ENCODE measurements at places on chromosomes 2 and 18.
A peak's percentile ranks its signal among the peaks of the same experiment; 100 is the strongest.

DNA sequence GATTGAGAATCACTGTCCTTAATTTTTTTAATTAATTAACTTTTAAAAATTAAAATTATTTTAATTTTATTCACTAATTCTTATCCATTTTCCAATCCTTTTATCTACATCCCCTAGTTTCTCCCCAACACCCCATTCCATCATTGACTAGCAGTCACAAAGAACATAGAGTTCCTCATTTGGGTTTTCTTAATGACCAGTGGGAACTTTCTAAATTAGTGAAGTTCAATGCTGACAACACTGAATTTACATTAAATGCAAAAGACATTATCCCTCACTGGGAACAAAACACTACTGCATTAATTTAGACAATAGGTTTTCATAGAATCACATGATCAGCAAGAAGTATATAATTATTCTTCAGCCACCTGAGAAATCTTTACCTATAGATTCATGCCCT, 80.6 kb upstream of the GLS start:
- no peak for DNase-seq

DNA sequence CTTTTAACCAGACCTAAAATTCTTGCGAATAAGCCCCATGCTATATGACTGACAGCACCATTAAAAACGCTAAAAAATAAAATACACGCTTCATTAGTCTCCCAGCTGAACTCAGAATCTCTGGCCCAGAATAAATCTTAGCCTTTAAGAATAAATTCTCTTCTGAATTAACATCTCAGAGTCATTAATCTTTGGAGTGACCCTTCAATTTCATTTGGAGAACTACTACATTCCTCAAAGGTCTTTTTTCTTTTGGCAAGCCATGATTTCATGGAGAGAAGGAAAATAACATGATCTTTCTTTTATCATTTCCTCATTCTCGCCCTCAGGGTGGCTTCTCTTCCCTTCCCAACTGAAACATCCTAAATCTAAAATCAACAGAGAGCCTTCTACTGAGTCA, 259.0 kb downstream of the AFF3 start:
- no peak for DNase-seq

DNA sequence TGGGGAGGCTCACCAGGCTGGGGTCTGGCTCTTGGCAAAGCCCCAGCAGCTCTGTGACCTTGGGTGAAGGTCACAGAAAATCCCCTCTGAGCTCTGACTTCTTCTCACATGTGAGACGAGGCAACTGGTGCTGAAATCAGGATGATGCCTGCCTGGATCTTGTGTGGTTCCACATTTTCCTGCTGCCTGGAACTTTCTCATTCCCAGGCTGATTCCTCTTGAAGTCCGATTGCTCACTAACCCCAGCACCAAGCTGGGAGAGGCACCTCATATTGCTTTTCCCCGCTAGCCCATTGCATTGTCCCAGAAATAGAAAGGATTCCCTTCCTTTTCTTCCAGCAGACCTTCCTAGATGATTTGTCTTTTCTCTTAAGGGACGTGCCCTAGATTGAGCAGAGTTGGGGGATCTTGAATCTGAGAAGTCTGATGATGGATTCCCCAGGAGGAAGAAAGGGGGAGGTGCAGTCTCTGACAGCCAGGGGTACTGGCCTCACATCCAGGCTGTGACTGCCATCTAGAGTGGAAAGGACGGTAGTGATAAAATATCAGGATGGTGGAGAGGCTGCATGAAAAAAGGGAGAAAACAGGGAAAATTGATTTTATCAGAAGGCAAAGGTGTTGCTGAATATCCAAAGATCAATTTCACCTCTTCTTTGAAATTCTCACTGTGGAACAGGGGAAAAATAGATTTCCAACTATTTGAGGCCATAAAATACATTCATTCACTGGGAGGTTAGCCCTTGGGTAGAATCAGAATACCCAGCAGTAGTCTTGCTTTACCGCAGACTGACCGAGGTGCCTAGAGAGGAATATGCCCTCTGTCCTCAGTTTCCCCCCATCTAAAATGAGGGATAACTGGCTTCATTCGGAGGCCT, 96.3 kb downstream of the FAM210A start:
- DNase-seq, result peak; percentile 78

- DNase-seq, result no peak
Measured at GRCh38 chr2:43168016-43168369, 58.4 kb downstream of the ZFP36L2 start.

GRCh38 chr18:32152705-32153448, 37.0 kb upstream of the MEP1B start:
- no peak for DNase-seq

DNA sequence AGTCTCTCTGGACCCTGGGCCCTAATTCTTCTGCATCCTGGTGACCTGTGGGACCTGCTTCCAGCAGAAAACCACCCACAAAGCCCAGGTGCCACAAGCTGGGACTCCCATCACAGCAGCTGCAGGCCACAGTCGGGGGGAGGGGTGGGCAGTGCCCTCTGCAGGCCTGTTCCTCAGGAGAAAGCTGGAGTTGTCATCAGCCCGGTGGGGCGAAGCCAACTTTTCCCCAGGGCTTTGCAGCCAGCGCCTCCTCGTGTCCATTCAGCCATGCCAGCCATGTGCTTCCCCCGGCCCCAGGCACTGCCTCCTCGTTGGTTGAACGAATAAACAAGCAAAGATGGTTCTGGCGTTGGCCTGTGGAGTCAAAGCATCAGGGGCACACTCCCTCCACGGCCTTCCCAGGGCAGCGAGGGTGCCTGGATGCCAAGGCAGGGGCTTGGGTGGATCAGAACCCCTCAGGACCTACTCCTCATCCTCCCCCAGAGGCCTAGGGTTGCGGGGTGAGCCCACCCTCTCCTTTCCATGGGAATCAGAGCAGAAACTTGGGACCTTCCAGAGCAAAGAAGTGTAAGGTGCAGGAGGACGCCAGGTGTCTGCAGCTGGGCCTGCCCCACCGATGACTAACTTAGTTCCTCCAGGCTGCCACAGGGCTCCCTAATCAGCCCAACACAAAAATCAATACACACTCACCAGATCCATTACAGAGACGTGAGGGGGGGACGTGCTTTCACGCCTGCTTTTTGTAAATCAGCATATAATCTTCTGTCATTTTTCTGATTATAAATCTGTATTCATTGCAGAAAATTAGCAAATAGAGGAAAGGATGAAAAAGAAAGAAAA, 75.7 kb upstream of the RAB6C start:
- DNase-seq, result no peak

DNA sequence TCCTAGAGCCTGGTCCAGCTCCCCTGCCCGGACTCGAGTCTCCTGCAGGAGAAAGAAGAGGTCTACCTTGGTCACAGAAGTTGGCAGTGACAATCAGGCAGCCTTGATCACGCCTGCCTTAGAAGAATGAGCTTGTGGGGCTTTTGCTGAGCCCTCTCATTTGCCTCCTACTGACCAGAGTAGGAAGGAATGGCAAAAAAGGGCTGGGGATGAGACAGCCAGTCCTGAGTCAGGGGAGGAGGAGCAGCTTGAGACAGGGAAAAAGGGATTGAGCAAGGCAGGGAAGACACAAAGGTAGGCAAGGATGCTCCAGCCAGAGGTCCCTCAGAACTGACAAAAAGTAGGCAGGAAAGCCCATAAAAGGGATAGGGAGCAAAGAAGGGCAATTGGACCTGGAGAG, 6.0 kb downstream of the WDR54 start:
- DNase-seq, result no peak

DNA sequence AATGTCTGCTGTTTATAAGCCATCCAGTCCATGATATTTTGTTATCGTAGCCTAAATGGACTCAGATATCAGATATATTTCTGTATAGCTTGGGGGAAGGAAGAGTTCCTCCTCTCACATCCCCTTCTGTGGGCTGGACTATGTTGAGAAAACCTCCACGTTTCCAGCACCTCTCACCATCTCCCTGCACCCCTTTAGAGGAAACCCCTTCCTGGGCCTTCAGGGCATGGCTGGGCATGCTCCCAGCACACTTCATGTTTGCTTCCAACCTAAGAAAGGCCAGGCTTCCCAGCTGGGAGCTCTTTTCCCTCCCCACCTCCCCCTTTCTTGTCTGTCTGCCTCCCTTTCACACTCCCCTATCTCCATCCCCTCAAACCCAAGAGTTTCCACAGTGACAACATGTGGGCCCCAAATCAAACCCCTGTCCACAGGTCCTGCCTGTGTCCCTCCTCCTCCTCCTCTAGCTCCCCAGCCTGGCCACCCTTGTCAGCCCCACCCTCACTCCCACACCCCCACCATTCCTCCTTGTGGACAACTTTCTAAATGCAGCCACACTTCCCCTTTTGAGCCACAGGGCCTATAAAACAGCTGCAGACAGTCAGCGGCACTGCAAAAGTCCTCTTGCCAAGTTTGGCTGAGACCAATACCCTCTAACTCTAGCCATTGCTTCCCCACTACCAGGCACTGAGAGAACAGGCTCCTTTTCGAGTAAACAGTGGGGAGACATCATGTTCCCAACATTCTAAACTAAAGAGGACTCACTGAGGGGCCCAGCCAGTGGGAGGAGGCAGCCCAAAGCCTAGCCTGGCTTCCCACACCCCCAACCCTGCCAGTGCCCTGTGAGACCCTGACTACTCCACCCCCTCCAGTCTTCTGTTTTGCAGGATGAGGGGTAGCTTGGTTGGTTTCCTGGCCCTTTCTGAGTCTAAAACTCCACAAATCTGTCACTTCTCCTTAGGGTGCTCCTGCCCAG, 120.5 kb downstream of the ZFP36L2 start:
- DNase-seq, result no peak

DNA sequence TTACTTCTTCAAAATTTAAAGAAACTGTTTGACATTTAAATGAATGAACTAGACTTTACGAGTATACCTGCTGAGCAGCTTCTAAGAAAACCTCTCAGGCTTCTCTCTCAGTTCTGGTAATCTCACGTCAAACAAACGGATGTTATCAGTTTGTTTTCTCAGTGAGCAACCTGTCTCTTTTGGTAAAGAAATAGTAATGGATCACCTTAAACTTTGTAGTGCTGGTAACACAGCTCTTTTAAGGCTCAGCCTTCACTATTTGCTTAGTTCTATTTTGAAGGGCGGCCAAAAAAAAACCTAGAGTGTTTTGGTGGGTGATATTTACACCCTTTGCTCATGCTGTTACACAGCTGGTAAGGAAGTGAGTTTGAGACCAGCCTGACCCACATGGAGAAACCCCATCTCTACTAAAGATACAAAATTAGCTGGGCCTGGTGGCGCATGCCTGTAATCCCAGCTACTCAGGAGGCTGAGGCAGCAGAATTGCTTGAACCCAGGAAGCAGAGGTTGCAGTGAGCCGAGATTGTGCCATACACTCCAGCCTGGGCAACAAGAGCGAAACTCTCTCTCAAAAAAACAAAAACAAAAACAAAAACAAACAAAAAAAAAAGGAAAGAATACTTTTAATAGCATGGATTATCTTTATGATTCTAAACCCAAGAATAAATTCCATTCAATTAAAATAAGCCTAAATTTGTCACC, 15.9 kb downstream of the FN1 start:
- no peak for DNase-seq

- DNase-seq, result no peak
Measured at GRCh38 chr2:35067420-35067819, 1288.2 kb upstream of the CRIM1 start.

- DNase-seq, result no peak
Measured at GRCh38 chr18:11245879-11246278, 96.5 kb upstream of the PIEZO2 start.

DNA sequence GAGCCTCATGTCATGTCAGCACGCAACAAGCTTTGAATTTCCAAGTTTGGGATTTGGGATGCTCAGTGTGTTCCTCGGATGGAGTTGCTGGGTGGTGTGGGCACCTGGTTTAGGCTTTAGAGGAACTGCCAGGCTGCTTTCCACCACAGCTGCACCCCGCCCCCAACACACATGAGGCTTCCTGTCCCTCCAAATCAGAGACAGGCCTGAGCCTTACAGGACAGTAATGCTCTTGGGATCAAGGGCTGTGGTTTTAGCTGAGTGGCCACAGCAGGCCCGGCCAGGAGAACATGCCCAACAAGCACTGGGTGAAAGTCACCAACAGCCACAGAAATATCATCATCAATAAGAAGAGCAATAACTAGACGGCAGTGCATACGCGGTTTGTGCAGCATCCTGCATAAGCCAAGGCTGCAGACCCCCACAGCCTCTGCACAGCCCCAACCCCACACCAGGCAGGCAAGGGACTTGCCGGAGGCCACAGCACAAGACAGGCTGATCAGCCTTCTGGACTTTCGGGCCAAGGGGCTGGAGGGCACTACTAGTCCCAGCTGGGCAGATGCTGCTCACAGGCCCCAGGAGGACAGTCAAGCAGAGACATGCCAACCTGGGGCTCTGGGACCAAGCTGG, 29.7 kb upstream of the GPC1 start:
- DNase-seq, result no peak

DNA sequence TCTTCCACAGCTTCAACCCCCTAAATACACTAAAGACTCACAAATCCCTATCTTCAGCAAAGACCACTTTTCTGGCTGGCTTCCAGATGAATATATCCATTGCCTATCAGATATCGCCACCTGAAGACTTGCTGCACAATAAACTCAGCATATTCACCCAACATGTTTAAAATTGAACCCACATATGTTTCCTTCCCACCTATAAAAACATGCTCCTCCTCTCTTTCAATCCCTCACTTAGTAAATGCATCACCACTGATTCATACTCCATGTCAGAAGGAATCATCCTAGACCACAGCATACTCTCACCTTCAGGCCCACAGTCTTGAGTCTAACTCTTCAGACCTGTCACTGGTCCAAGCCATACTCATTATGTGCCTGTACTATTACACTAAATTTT, 5.3 kb downstream of the SPC25 start:
- DNase-seq, result no peak

DNA sequence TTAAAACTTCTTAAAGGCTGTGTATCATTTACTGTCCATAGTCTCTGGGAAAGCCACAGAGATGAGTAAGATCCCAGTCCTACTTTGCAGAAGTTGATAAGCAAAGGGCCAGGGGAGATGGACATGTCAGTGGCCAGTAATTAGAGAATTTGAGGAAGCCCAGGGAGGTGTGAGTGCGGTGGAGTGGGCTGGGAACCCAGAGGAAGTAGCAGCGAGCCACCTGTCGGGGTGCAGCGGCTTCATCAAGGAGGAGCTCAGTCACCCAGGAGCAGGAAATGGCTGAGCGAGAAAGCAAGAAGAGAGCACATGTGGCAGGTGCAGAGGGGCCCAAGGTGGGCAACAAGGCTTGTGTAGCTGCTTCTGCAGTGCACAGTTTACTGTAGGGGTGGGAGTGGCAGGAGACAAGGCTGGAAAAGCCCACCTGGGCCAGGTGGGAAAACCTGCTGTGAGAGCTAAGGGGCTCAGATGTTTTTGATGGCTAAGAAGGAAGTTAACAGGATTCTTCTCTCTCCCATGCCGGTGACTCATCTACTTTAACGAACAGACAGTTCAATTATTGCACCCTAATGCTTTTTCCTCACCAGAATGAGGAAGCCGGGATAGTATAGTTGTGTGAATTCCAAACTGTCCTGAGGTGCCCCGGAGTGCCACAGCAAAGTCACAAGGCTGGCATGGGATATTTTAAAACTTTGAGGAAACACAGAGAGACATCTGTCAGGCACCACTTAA, 34.8 kb upstream of the MGAT5 start:
- no peak for DNase-seq

DNA sequence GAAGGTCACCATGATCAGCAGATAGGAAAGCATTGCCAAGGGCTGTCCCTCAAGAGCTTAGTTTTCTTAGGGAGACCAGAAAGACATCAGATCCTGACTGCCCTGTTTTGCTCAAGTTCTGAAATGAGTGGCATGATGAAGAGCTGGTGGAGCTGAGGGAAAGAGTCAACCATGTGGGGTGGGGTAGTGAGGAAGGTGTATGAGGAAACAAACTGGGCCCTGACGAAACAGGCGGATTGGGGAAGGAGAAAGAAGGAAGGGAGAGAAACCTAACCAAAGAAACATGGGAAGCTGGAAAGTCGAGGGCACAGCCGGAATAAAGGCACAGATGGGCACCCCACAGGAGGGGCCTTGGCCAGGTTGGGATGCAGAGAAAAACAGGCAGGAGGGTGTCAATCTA, 8.0 kb downstream of the TGOLN2 start:
- DNase-seq, result no peak
